Right atrium auricular region (tissue), 2 donors: ENCODE measurements at places on chromosomes 6 and 20. TPM values are rescaled to one million over a fixed set of nuclear protein-coding genes. Genes with fewer than 3 reads are reported as not detected.

ZC3H12D gene
- total RNA-seq, result 0.30 TPM

CALHM4 gene
- not detected for total RNA-seq

FAM209B gene
- total RNA-seq, result not detected

ITCH gene
- total RNA-seq, result 35.6 TPM

KIF25 gene
- not detected for total RNA-seq

HLA-G gene
- not detected for total RNA-seq

GLP1R gene
- 1.9 TPM for total RNA-seq

BTBD3 gene
- 20.8 TPM for total RNA-seq

TBXT gene
- not detected for total RNA-seq

SLC26A8 gene
- not detected for total RNA-seq

SYNE1 gene
- 135 TPM for total RNA-seq

C20orf96 gene
- total RNA-seq, result 2.4 TPM

RNF144B gene
- 14.2 TPM for total RNA-seq

DNMT3B gene
- 0.24 TPM for total RNA-seq

SPEF1 gene
- total RNA-seq, result not detected

ZFP57 gene
- 0.30 TPM for total RNA-seq

TOMM34 gene
- total RNA-seq, result 17.0 TPM

DCDC2 gene
- not detected for total RNA-seq

GLO1 gene
- total RNA-seq, result 137 TPM

SPAG4 gene
- 4.6 TPM for total RNA-seq

SNAP25 gene
- 9.3 TPM for total RNA-seq

CGA gene
- 0.52 TPM for total RNA-seq

MARCKS gene
- total RNA-seq, result 13.5 TPM

OR2H1 gene
- total RNA-seq, result not detected

MCM9 gene
- 7.9 TPM for total RNA-seq

KCNK16 gene
- not detected for total RNA-seq

TGIF2 gene
- total RNA-seq, result 8.9 TPM

LAMA5 gene
- 61.1 TPM for total RNA-seq

GPSM3 gene
- 3.6 TPM for total RNA-seq

FAM209A gene
- total RNA-seq, result not detected

MAP1LC3A gene
- total RNA-seq, result 120 TPM

ATAT1 gene
- total RNA-seq, result 1.6 TPM

BMP6 gene
- 19.1 TPM for total RNA-seq

OLIG3 gene
- total RNA-seq, result not detected

HAO1 gene
- not detected for total RNA-seq

LY6G6D gene
- total RNA-seq, result not detected

CPNE1 gene
- 39.2 TPM for total RNA-seq

TFAP2C gene
- total RNA-seq, result 0.39 TPM

OPRL1 gene
- total RNA-seq, result 1.4 TPM

RRAGD gene
- total RNA-seq, result 56.4 TPM

AGPAT4 gene
- 2.3 TPM for total RNA-seq

PHACTR1 gene
- 19.1 TPM for total RNA-seq

MRPS18A gene
- total RNA-seq, result 40.4 TPM

DOK5 gene
- total RNA-seq, result 16.9 TPM

CDSN gene
- not detected for total RNA-seq

PGC gene
- total RNA-seq, result not detected

OOEP gene
- total RNA-seq, result not detected

SMOC2 gene
- 31.7 TPM for total RNA-seq

HLA-DQA1 gene
- total RNA-seq, result 0.63 TPM

TRIM31 gene
- not detected for total RNA-seq

SCRT2 gene
- not detected for total RNA-seq
